Fibroblast of the aortic adventitia (primary cell): ENCODE measurements at places on chromosomes 2 and 18.

DNA sequence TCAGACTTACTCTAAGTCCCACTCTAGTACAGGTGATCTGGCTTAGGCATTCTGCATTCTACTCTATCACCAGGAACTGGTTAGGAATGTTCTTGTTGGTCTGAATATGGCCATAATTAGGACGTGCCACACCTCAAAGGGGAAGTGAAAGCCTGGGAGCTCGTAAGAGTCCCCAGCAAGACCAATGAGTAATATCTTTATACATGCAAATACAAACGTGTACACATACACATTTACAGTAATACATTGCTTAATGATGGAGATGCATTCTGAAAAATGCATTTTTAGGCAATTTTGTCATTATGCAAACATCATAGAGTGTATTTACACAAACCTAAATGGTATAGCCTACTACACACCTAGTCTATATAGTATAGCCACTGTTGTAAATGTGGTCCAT, 19.5 kb upstream of the ERCC3 start:
- no peak for DNase-seq

GRCh38 chr2:200306931-200307723, 634 bp downstream of the SPATS2L start:
- DNase-seq: no peak

DNA sequence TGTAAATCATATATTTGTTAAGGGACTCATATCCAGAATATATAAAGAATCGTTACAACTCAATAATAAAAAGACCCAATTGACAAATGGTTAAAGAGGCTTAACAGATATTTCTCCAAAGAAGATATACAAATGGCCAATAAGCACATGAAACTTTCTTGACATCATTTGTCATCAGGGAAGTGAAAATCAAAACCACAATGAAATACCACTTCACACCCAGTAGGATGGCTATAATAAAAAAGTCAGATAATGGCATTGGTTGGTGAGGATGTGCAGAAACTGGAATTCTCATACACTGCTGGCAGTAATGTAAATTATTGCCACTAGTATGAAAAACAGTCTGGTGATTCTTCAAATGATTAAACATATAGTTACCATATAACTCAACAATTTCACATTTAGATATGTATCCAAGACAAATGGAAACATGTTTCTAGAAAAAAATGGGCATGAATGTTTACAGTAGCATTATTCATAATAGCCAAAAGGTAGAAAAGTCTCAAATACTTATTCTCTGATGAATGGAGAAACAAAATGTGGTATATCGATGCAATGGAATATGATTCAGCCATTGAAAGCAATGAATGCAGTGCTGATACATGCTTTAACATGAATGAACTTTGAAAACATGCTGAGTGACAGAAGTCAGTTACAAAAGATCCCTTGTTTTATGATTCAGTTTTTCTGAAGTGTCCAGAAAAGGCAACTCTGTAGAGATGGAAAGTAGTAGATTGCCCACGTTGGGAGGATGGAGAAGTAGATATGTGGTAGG, 304.6 kb upstream of the ZEB2 start:
- no peak for DNase-seq

DNA sequence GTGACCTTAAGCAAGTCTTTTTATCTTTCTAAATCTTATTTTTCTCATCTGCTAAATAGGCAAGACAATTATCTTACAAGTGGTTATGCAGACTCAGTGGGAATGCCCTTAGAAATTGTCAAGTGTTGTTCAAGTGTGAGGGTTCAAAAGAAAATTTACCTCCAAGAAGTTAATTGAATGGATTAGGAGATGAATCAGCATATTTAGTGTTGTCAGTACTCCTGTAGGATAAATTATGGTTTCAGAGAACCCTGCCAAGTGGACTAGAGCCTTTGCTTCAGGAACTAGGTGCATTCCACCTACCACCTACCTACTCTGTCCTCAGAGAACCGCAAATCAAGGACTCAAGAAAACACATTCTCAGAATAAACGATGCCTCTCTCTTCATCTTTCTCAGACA, 69.8 kb upstream of the KCTD1 start:
- no peak for DNase-seq

DNA sequence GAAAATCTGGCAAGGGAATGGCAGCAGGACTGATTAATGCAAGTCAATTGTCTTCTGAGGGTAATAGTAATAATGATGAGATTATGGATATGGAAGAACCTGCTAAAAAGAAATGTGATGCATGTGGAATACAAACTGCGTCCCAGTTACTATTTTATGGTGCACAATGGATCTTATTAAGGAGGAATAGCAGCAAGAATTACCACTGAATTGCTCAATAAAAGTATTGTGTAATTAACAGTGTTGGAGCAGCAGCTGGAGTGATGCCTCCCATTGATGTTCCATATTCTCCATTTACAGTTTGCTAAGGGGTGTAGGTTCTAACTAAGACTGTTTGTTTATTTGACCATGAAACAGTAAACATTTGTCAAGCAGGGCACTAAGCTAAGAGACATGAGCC, 167.9 kb downstream of the HRH4 start:
- DNase-seq: peak; percentile 1
